RWPE1 (cell line): ENCODE measurements at places on chromosomes 7 and 10.

DNA sequence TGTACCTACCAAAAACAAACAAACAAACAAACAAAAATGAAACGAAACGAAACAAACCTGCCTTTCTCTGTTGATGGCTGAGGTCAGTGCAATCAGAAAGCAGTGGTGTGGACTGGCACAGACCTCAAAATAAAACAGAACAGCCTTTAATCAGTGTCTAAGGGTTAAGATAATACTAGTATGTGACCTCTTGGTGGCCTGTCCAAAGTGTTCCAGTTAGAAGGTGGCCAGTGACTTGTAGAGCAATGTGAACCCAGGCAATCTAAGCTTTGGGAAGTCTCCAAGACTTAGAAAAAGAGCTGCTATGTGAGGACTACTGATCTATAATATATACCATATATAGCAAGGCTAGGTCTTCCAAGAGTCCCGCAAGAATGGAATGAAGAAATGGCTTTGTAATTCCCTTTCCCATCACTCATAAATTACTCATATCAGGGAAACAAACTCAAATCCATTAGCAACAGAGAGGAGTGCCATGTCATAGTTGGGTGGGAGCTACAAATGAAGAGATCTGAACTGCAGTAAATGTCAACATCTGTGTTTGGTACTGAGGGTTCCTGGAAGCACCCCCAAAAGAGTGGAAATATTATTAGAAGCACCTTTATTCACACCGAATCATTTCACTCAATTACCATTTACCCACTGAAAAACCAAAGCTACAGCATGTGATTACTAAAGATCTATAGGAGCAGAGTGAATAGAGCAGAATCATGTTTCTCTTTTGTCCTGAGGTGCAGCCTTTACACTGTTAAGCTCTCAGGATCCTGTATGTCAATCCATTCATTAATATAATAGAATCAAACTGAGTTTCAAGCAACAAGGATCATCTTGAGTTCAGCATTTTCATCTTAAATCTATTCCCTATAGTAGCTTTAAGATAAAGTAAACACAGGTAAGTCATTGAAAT, 28.0 kb downstream of the ABLIM1 start:
- DNase-seq, result no peak

DNA sequence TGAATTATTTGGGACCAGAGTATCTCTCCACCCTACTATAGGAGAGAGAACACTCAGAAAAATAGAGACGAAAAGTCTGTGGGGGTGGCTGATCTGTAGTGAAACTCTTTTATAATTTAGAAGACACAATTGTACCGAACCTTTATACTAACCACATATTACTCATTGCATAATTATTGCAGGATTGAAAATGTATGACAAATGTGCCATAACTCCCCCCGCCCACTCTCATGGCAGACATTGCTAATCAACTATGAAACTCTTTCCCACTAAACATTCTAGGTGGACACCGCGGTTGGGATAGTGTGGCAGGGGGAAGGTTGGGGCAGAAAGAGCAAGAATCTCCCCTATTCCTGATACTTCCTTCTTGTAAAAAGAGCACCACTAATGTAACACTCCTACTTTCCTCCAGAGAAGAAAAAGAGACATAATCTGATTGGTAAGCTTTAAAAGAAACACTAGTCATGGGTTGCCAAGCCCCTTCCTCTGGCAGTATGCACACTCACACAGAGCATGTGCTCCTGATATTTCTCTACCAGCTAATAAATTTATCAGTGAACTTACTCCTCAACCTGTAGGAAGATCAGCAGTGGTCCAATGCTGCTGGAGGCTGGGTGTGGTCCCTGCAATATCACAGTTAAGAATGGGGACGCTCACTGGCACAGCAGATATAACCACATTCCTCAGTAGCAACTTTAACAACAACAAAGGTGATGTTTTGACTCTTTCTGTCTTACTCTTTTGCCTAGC, 18.7 kb upstream of the ARID5B start:
- peak; percentile 34 for DNase-seq

- DNase-seq, result no peak
Measured at GRCh38 chr7:49564379-49564714, 209.1 kb upstream of the VWC2 start.

DNA sequence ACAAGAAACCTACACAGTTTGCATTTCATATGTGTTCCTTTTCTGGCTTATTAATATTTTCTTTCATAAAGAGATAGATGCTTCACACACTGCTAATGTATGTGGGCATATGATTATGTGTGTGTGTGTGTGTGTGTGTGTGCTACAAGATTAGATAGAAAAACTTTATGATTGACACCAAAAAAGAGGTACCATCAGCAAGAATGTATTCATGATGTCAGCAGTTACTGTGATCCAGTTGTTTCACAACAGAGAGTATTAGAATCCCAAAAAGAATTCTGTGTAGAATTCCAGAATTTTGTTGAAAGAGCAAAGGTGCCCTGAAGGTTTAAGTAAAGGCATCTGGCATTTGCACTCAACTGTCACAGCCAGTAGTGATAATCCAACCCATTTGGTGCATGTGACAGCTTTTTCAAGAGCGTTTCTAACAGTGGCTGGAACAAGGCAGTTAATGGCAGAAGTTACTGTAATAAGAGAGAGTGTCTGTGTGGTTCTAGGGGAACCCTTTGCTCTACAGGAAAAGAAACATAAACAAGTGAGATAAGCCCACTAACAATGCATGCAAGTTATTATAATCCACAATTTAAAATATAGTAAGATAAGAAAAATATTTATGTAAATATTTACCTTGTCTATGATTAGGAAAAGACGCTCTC, 16.6 kb downstream of the RELN start:
- DNase-seq, result no peak

DNA sequence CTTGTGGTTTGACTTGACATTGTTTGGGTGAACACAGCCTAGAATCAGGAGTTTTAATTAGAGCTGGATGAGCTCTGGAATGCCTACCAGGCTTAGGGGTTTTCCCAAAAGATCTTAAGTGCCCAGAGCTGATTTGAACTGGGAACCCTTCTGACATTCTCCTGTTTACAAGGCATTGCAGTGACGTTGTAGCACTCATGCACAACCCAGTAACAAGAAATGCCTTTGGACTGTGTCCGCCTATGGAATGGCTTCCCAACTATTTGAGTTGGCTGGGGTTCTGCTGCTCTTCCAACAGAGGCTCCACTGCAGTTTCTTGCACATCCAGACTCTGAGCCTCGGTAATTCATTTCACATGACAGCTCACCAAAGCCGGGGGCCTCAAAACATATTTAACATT, 76.7 kb upstream of the MKX start:
- no peak for DNase-seq
